ENCODE measurements at places on chromosomes 11 and 22.

- DNase-seq, result no peak
These were observed 36.3 kb downstream of the CSNK2A3 start for GRCh38 chr11:11316651-11317230.

DNA sequence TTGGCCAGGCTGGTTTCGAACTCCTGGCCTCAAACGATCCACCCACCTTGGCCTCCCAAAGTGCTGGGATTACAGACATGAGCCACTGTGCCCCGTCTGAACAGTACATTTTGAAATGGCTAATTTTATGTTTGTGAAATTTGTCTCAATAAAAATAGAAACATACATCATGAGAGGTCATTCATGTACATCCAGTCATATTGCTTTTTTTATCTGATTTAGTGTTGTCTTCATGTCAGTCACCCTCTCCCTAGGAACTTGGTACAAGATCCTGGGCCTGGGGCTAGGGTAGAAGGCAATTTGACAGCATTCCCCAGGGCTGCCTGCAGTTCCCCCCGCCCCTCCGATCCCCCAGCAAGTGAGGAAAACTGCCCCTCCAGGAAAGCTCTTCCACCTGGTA, 46.6 kb upstream of the RBFOX2 start:
- no peak for DNase-seq

DNA sequence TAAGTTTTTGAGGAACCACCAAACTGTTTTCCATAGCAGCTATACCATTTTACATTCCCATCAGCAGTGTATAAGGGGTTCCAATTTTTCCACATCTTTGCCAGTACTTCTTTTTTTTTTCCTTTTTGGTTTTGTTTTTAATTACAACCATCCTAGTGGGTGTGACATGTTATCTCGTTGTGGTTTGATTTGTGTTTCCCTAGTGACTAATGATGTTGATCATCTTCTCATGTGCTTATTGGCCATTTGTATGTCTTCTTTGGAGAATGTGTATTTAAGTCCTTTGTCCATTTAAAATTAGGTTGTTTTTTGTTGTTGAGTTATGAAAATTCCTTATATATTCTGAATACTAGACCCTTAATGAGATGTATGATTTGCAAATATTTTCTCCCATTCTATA, 59.3 kb downstream of the STIM1 start:
- DNase-seq, result no peak

GRCh38 chr22:44338906-44339305, 26.2 kb upstream of the SHISAL1 start:
- no peak for DNase-seq

All from SJSA1 (cell line).